ENCODE measurements at places on chromosomes 4 and X.
A peak's percentile ranks its signal among the peaks of the same experiment; 100 is the strongest.

GRCh38 chr4:173270312-173271027 lies 63.7 kb downstream of the HMGB2 start:
- DNase-seq, result no peak

DNA sequence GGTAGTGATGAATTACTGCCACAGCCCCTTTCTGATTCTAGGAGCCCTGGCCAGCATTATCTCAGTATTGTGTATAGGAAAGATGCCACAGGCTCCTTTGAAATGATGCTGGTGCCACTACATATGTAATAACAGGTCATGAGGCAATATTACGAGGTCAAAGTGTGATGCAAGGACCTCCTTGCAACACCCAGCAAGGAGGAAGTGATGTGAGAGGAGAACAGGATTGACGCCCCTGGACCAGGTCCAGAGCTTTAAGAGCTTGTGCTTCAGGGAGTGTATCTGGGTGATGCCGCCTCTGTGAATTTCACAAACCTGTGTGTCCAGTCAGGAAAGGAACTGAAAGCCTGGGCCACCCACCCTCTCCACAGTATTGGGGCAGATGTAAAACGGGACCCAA lies 261.8 kb downstream of the MID1IP1 start:
- DNase-seq, result no peak

DNA sequence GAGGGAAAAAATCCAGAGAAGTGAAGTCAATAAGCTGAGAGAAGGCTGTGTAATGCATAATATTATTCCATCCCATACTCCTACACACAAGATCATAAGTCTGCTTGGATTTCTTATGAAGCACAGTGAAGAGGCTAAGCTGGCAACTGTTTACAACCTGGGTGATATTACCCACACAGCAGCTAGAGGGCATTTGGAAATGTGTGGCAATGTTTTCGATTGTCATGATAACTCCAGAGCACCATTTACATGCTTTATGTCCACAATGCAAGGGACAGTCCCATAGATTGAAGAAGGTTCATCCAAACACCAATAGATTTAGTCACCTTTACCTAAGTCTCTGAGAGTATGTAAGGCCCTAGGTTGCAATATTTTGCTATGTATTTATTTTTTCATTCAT lies 412.2 kb downstream of the PPP3CA start:
- DNase-seq, result no peak

- no peak for DNase-seq
Observed at GRCh38 chr4:9970399-9971011, 50.8 kb downstream of the SLC2A9 start.

DNA sequence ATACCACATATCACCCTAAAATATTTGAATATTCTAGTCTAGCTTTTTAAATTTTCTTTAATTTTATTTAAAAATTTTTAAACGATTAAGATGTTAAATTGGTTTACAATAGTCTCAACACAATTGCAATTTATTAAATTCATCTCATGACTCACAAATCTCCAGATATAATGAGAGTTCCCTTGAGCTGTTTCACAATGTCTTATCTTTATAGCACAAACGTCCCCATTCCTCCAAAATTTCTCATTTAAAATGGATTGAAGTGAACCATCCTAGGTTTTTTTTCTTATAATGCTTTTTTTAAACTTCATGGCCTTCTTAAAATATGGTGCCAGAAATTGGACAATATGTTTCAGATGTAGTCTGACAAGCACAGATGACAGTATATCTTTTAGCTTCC lies 204.4 kb downstream of the GABRB1 start:
- no peak for DNase-seq

GRCh38 chr4:26330946-26331345 lies 10.1 kb downstream of the RBPJ start:
- DNase-seq, result no peak

DNA sequence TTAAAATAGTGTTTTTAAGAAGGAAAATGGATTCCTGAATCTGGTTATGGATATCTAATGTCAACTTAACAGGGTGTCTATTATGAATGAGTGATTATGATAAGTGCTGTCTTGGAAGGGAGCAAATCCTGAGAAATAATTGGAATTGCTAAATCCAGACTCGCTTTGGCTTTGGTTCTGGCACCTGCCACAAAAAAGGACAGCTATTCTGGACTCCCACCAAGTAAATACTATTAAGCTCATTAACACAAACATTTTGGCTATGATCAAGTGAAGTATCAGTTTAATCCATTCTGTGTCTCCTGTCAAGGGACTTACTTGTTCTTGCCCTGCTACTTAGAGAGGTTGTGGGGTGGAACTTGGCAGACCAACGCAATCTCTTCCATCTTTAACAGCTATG lies 403.7 kb downstream of the CENPC start:
- DNase-seq, result no peak

DNA sequence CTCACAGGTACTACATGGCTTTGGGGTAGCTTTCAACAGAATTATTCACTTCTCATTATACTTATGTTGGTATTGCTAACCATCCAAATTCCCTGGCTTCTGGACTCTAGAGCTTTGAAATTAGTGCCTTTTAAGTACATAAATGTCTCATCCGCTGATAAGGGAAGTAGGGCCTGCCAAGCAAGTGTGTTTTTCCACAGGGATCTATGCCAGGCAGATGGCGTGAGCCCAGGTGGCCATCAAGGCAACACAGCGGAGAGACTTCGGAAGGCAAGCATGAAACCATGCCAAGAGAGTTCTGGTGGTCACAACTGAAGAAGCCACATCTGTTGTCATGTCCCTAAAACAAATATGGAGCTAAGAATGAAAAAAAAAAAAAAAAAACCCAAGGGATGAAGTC lies 503.1 kb upstream of the LCORL start:
- DNase-seq, result no peak

DNA sequence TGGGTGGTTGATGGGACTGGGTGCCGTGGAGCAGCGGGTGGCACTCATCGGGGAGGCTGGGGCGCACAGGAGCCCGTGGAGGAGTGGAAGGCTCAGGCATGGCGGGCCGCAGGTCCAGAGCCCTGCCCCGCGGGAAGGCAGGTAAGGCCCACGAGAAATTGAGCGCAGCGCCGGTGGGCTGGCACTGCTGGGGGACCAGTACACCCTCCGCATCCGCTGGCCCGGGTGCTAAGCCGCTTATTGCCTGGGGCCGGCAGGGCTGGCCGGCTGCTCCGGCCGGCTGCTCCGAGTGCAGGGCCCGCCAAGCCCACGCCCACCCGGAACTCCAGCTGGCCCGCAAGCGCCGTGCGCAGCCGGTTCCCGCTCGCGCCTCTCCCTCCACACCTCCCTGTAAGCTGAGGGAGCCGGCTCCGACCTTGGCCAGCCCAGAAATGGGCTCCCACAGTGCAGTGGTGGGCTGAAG lies 85.1 kb upstream of the FAT4 start:
- no peak for DNase-seq

DNA sequence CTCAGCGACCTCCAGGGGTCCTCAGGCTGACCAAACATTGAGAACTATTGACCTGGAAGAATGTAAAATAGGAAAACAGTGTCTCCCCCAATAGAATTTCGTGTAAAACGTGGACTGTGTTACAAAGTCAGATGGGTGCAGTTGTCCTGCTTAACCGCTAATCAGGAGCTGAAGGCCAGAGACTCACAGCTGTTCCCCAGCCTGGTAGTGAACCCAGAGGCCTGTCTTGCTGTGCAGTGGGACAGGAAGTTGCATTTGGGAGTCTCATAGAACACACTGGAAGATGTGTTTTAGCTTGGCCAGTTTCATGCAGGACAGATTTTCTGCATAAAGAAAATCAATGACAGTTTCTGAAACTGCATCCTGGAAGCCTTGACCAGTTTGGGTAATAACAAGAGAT lies 151.5 kb downstream of the PTTG2 start:
- no peak for DNase-seq

- no peak for DNase-seq
Observed at GRCh38 chr4:8773124-8773931, 98.3 kb downstream of the HMX1 start.

DNA sequence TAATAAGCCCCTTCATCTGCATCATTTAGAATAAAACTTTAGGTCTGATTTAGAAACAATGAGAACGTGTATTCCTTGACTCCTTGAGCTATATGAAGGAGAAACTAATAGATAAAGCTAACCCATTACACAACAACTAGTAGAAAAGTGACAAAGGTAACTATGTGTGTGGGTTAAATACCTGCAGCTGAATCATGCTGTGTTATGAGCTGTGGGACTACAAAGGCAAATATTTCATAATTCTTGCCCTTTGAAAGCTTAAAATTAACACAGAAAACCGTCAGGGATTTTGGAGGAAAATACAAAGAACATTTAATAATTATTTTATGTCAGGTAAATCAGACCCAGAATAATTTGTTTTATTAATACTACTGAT lies 898 bp upstream of the NDP start:
- no peak for DNase-seq

DNA sequence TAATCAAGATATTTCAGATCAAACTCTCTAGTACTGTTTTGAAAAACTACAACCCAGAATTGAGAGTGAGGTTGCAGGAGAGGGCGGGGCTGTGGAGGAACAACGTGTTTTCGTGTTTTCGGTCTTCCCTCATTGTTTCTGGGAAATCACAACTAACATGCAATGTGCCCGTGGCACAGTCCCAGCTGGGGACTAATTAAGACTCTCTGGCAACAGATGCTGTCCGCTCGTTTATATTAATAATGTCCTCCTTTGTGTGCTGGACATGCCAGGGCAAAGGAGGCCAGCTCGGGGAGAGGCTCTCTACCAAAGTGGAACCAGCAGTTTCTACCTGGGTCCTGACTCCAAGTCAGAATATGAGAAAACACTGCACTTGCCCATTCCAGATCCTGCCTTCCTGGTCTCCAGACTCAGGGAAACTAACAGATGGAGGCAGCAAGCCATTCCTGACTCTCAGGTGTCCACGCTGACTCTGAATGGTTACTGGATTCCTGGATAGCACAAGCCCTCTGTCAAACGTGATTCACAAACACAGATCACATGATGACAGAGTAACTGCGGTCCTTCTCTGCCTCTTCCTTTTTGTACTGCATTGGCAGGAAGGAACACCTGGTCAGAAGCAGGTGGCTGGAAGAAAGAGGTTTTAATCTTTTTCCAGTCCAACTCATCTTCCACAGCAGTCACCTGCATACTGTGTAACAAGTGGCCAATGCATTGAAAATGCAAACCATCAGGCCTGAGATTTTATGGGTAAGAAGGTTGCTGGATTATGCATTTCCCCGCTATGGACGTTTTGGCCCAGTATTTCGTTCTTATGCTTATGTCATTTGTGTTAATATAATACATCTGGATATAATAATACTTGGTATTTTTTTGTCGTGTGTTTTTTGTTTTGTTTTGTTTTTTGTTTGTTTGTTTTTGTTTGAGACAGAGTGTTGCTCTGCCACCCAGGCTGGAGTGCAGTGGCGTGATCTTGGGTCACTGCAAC lies 65.0 kb downstream of the COQ2 start:
- no peak for DNase-seq

- DNase-seq, result no peak
Observed at GRCh38 chr4:8009710-8010511, 70.2 kb upstream of the AFAP1 start.

DNA sequence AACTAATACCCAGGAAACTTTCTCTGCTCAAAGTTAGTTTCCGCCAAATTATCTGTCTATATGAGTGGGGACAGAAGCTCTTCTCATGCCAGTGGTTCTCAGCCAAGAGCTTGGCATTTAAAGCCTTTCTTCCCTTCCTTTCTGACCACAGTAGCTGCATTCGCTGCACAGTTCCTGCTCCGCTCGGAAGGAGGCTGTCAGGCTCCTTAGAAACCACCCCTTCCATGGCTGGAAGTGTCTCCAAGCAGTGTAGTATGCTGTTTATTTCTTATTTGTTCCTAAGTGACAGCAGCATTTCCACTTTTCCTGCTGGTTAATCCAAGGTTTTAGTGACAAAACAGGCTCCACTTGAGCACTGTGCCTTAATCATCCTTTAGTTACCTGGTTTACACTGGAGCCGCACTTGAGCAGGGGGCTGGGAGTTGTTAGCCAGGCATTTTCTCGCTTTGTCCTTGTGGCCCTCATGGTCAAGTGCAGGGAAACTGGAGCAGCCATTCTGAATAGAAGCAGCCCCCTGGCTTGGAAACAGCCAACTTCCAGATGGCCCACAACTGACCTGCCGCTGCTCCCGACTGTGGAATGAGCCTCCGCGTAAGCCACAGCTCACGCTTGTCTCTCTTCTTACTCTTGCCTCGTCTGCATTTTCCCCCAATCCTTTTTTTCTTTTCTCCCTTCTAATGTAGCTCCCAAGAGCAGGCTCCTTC lies 739.4 kb upstream of the TENM3 start:
- no peak for DNase-seq

GRCh38 chr4:144597171-144597570 lies 48.8 kb upstream of the HHIP start:
- DNase-seq, result no peak

DNA sequence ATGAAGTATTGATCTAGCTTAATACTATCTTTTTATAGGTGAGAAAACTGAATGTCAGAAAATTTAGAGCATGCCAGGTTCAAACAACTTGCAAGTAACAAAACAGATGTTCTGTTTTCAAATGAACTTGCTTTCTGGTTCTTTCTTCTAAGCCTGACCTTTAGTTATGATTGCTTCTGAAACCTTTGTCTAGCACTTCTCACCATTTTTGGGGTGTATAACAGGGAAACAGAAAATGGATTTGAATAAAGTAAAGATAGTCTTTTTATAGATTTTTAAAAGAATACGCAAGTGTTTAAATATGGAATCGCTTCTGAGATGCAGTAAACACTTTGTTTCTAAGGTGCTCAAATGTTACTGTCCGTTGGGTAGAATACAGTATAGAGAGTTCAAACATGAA lies 687.2 kb upstream of the CPEB2 start:
- no peak for DNase-seq

GRCh38 chr4:186104890-186105646 lies 564 bp downstream of the FAM149A start:
- no peak for DNase-seq

GRCh38 chrX:151774421-151774820 lies 39.9 kb downstream of the CNGA2 start:
- DNase-seq, result no peak

- DNase-seq, result no peak
Observed at GRCh38 chrX:154458954-154459778, 1.1 kb downstream of the PLXNA3 start.

DNA sequence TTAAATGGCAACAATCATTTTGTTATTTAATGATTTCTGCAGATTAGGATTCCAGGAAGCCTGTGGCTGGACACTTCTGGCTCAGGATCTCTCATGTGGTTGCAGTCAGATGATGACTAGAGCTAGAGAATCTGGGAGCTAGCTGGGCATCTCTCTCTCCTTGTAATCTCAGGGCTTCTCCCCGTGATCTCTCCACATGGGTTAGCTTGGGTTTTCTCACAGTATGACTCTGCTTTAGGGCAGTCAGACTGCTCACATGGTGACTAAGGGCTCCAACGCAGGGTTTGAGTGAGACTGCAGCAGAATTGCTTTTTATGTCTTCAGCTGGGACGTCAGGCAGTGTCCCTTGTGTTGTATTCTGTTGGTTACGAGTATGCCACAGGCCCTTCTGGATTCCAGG lies 361.4 kb downstream of the CBLL2 start:
- peak; percentile 61 for DNase-seq

DNA sequence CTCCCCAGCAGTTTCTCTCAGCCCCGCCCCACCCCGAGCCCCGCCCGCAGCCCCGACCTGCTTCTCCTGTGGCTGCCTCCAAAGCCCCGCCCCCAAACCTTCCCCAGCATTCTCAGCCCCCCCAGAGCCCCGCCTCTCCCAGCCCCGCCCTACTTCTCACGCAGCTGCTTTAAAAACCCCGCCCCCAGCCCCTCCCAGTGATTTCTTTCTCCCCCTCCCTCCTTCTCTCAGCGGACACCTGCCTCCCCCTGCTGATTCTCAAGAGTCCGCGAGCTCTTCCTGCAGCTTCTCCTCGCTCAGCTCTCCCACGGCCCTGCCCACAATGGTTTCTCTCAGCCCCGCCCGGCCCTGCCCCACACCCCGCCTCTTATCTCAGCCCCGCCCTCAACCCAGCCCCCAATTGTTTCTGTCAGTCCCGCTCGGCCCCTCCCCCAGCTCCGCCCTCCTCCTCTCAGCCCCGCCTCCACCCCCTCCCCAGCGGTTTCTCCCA lies 636 bp upstream of the EOLA1 start:
- no peak for DNase-seq
